H7 (cell line): ENCODE measurements at places on chromosomes 4 and X. TPM values are rescaled to one million over a fixed set of nuclear protein-coding genes. Genes with fewer than 3 reads are reported as not detected.

ALAS2 gene
- total RNA-seq = not detected in 2 replicates

CYTL1 gene
- 1.5 and 3.5 TPM in 2 replicates for total RNA-seq

MID2 gene
- 8.4 and 9.4 TPM in 2 replicates for total RNA-seq

GPR143 gene
- total RNA-seq = 29.6 and 32.1 TPM in 2 replicates

USP17L22 gene
- not detected in 2 replicates for total RNA-seq

MAGEB10 gene
- not detected in 2 replicates for total RNA-seq

SETD7 gene
- 7.8 and 8.6 TPM in 2 replicates for total RNA-seq

FGF13 gene
- 81.2 and 96.9 TPM in 2 replicates for total RNA-seq

DNA sequence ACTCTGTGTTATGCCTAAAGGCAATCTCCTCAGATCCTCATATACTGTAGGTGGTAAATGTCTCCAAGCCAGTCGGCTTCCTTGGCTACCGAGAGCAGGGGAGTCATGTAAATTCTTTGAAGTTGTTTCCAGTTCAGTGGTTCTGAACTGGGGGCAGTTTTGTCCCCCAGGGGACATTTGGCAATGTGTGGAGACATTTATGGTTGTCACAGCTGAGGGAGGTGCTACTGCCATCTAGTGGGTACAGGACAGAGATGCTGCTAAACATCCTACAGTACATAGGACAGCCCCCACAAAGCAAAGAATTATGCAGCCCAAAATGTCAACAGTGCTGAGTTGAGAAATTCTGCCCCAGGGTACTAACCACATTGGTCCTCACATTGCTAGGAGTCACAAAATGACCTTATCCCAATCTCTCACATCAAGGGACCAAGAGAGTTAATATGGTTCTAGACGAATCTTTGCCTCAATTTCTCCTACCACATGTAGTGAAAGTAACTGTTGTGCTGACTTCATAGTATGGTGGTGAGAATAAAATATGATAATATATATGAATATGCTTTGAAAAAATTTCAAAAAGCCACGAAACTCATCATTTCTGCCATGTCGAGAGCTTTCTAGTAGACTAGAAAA lies 104.4 kb upstream of the ARHGAP24 start:
- no peak for DNase-seq

DNA sequence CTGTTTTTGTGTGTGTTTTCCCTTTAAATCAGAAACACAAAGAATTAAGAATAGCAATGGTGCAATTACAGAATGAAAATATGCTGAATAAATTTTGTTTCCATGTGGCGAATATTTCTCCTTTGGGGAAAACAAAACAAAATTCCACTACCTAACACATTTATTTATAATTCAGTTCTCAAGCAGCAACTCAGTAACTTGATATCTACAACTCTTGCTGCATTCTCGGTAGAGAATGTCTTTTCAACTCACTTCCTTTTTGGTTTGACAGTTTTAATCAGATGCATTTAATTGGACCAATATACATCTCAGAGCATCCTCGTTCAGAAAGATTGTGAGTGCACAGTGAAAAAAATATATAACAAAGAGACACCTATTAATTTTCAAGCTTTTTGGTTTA lies 30.8 kb downstream of the ZNF827 start:
- no peak for DNase-seq

DNA sequence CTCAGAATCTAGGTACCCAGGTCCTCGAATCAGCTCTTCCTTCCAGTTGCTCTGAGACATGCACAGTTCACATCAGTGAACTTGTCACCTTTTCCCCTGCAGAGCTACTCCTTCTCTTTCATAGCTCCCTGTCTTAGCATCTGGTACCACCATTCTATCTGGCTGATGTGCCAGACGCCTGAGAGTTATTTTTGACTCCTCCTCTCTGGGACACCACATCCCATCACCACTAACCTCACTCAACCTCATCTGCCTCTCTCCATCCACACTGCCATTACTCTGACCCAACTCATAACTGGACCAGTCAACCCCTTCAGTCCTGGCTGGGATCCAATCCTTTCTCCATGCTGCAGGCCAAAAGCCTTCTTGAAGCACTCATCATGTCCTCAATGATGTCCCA lies 44.5 kb downstream of the SLC2A9 start:
- no peak for DNase-seq

DNA sequence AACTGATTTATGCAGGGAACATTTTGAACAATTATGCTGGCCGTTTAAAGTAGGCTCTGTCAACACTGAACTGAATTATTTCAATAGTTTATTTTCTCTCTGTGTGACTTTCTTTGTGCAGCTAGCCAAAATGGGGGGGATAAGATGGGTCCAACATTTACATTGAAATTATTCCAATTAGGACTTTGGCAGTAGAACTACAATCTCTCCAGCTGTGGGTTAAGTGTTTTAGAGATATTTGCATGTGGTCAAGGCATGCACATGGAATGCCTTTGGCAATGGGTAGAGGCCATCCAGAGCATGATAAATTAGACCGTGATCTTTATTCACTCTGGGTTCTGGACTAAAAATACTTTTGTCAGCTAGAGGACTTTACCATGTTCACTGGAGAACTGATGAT lies 107.9 kb upstream of the ELOVL6 start:
- DNase-seq = no peak

- DNase-seq = no peak
These were observed 18.5 kb downstream of the OTUD5 start for GRCh38 chrX:48938721-48939425.

- DNase-seq = no peak
These were observed 99.8 kb downstream of the ARHGAP10 start for GRCh38 chr4:147831551-147832171.

DNA sequence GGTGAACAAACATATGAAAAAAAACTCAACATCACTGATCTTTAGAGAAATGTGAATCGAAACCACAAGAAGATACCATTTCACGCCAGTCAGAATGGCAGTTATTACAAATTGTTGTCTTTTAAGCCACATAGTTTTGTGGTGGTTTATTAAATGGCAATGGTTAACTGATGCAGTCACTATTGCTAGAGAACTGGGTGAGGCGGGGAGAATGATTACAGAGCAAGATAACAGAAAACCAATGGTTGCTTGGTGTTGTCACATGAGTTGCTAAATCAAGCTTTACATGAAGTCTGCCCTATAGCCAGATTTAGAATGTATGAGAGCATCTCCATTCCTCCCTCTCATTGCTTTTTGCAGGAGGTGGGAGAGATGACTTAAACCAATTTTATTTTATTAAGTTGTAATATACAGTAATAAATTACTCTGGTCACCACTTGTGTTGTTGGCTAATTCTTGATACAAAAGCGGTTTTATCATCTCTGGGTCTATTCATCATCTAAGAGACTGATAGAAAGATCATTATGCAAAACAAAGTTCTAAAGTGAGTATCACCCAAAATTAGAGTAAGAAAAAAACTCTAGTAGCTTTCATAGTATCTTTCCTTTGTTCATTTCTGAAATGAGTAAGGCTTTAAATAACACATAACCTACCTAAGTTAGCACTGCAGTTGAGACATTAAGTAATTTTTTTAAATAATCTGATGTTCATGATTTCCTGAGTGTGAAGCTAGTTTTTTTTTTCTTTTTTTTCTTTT lies 859.5 kb downstream of the STIM2 start:
- DNase-seq = no peak

- peak; percentile 66 for DNase-seq
These were observed 6.2 kb downstream of the NAT8L start for GRCh38 chr4:2065106-2065930.

DNA sequence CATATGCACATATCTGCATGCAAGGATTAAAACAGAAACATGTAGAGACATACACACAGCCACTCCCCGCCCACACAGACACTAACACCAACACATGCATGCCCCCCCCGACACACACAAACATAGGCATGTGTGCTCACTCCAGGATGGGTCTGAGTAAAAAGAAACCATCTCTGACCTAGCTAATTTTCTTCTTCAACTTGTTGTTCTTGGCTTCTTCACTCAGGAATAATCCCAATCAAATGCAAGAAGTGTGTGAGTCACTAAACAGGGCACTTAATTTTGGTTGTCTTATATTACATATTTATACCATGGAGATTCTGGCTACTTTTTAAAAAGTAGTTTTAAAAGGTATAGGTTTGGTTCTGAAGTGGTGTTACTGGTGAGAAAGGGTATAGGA lies 28.3 kb downstream of the ENOX2 start:
- DNase-seq = no peak
